ENCODE measurements at places on chromosomes 13 and 19. TPM values are rescaled to one million over a fixed set of nuclear protein-coding genes. Genes with fewer than 3 reads are reported as not detected.

The LILRA1 gene
- total RNA-seq: 1.4 TPM

The IFT88 gene
- total RNA-seq: 14.0 TPM

The TEX101 gene
- not detected for total RNA-seq

The ZSWIM4 gene
- total RNA-seq: 2.9 TPM

The MCOLN1 gene
- 5.8 TPM for total RNA-seq

The POU4F1 gene
- 1.2 TPM for total RNA-seq

The ZNF442 gene
- 10.6 TPM for total RNA-seq

The KMT5C gene
- 10.6 TPM for total RNA-seq

The CASP14 gene
- 0.48 TPM for total RNA-seq

The EEF1AKMT1 gene
- 20.9 TPM for total RNA-seq

The ARID3A gene
- 37.1 TPM for total RNA-seq

The CEACAM16 gene
- not detected for total RNA-seq

The CYP4F2 gene
- total RNA-seq: not detected

The SOX1 gene
- total RNA-seq: 0.96 TPM

The PNMA8B gene
- total RNA-seq: 3.1 TPM

The CBARP gene
- total RNA-seq: not detected
